NCI-H187 (cell line): ENCODE measurements at places on chromosomes 2 and 18.

GRCh38 chr2:98252038-98252773, 94.0 kb upstream of the CNGA3 start:
- no peak for DNase-seq

DNA sequence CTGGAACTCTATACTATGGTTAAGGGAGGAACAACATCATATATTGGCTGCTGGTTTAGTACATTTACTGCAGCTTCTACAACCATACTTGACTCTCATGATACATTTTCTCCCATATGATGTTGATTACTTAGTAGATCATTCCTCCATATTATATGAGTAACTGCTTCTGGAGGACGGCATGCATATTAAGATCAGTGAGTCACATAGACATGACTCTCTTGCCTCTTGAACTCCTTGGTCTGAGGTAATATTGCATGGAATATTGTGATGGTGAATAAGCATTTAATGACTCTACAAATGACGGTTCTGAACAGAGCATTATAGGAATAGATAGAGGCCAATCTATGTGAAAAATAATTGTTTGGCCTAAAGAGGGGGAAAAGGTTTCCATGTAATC, 418.8 kb upstream of the SPHKAP start:
- DNase-seq: no peak

DNA sequence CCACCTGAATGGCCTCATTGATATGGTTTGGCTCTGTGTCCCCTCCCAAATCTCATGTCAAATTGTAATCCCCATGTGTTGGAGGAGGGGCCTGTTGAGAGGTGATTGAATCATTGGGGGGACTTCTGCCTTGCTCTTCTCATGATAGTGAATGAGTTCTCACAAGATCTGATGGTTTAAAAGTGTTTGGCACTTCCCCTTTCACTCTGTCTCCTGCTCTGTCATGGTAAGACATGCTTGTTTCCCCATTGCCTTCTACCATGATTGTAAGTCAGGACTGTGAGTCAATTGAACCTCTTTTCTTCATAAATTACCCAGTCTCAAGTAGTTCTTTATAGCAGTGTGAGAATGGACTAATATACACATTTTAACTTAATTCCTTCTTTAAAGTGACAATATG, 146.8 kb upstream of the KCNJ3 start:
- no peak for DNase-seq

DNA sequence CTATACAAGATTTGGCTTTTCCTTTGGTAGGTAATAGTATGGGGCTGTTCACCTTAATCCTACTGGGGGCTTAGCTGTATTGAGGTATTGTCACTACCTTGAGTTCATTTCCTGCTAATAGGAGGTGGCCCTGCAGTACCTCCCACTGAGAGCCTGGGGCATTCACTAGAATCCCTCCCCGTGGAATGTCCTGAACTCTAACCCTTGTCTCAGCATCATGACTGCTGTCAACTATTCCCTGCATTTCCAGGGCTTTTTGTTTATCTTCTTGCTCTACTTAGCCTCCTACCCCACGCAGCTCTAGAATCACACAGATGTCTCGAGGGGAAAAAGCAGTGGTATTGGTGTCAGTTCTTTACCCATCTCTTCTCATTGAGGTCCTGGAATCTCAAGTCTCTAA, 542.3 kb downstream of the METTL4 start:
- DNase-seq: no peak
